Thymus (tissue), 14 donors: ENCODE measurements at places on chromosomes 12 and 14. TPM values are rescaled to one million over a fixed set of nuclear protein-coding genes. Genes with fewer than 3 reads are reported as not detected.

Gene SERPINA10
- total RNA-seq: 0.05 TPM

Gene DACT1
- total RNA-seq: 9.3 TPM

Gene PROX2
- 0.14 TPM for total RNA-seq

Gene OASL
- total RNA-seq: 6.3 TPM

Gene THAP2
- 9.8 TPM for total RNA-seq

Gene IL31
- total RNA-seq: 0.05 TPM

Gene HOXC6
- total RNA-seq: 0.14 TPM

Gene ADAM21
- total RNA-seq: 0.05 TPM

Gene PLCZ1
- total RNA-seq: not detected

Gene TCL1B
- 0.24 TPM for total RNA-seq

Gene GPRC5D
- total RNA-seq: not detected

Gene TMEM52B
- 0.14 TPM for total RNA-seq

Gene KLRC1
- 0.80 TPM for total RNA-seq

Gene DRAM1
- total RNA-seq: 8.2 TPM

Gene MYF5
- total RNA-seq: not detected

DNA sequence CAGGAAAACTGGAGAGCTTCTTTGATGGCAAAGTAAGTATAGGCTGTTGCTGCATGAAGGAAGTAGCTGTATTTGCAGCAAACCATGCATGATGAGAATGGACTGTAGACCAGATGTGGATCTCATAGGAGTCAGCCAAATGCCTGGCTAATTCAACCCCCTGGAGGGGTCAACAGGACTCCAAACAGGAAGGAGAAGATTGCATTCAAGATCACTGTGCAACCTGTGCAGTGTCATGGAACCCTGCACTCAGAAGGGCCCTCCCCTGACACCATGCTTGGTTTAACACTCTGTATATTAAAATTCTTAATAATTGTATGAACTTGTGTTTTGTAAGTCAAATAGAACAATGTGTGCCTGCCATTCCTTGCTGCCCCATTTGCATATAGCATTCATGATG is 225.1 kb upstream of the FSCB start:
- no peak for DNase-seq

GRCh38 chr14:103879570-103880347 is 32.4 kb upstream of the PPP1R13B start:
- no peak for DNase-seq

GRCh38 chr12:101591781-101592180 is 3.0 kb upstream of the MYBPC1 start:
- no peak for DNase-seq

- DNase-seq: no peak
Measured at GRCh38 chr12:32005496-32006125, 46.4 kb downstream of the RESF1 start.

DNA sequence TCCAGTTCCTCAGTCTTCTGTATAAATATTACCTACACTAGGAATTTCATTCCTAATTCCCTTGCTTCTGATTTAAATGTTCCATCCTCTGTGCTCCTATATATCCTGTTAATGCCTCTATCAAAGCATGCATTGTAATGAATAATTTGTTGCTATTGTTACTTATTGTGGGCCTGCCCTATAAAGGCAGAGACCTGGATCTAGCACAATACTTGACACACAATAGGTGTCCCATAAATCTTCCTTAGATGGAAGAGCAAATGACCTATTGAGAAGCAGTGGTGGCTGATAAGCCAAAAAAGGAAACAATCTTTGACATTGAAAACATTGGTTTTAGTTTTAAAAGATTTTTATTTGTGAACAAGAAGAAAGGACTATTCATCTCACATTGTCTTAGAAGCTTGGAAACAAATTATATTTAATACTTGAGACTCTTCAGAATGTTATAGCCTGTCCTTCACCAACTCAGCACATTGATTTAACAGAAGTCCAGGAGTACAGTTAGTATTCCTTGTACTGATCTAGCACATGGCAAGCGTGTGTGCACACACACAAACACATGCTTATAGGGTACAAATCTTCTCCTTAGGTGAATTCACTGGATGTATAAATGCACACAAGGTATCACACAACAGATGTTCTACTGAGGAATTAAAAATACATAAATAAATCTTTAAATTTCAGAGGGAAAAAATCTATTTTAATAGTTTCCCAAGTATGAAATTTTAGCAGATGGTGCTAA is 135.9 kb downstream of the DUSP6 start:
- DNase-seq: no peak

GRCh38 chr14:42111355-42111754 is 504.7 kb downstream of the LRFN5 start:
- no peak for DNase-seq

GRCh38 chr12:112967306-112967705 is 11.0 kb upstream of the OAS2 start:
- no peak for DNase-seq

DNA sequence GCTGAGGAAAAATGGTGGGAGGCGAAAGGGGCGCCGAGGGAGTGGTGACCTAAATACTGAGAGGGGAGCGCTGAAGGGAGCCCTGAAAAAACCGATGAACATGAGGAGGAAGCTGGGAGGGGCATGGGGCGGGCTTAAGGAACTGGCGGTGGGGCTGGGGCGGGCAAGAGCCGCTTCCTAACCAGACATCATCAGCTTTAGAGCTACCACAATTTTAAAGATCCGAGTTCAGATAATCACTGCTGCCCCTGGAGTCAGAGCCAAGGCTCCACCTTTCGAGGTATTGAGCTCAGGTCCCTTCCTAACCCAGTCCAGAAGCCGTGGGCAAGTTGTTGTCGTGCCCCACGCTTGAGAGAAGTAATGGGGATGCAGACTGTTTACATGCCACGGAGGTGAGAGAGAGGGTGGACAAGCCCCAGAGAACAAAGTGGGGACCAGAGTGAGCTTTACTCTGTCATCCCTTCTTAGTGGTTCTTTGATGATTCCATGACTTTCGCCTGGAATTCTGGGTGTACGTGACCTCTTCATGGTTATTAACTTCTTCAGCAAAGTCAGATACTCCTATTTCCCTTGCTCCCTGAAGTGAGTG is 393 bp downstream of the ORMDL2 start:
- no peak for DNase-seq

DNA sequence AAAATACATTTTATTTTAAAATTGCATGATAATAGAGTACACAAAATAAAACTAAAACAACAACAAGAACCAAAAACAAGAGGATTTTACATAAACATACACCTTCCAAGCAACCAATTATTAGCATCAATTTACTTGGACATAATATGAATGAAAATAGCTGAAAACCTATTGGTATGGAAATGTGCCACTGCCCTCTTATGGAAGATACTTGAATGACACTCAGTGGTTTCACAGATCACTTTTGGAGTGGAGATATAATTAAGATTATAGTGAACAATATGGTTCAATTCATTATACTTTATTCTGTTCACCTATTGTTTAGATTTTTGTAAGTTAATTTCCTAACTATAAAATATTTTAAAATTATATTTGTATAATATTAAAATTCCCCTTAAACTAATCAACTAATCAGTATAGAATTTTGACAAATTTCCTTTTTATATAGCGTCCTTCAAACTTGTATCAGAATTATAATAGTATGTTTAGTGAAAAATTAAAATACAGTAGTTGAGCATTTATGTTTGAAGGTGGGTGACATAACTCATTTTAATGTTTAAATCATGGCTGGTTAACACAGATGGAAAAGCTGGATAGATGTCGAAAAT is 70.1 kb downstream of the SLC6A15 start:
- no peak for DNase-seq

- no peak for DNase-seq
Measured at GRCh38 chr12:56317675-56318074, 1.9 kb upstream of the CNPY2 start.

GRCh38 chr12:26647088-26647487 is 185.9 kb downstream of the ITPR2 start:
- DNase-seq: no peak

DNA sequence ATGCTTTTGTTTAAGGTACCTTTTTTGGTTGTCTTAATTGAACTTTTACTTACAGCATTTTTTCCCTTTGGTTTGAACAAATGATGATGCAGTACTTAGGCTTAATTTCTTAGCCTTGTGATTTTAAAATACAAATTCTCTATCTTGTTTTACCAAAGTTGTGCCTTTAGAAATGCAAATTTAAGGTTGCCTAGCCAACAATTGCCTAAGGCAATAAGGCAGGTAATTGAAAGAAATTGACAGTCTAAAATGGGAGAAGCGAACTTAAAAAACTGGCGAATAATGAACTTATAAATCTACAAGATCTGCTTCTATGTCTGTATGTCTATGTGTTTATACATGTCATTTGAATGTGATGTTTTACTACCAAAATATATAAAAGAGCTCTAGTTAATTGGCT is 23.6 kb upstream of the CD69 start:
- no peak for DNase-seq

GRCh38 chr14:70753518-70753953 is 55.8 kb downstream of the MAP3K9 start:
- DNase-seq: no peak

- no peak for DNase-seq
Measured at GRCh38 chr14:61621444-61621843, 73.9 kb upstream of the HIF1A start.

- DNase-seq: no peak
Measured at GRCh38 chr14:68896132-68896531, 83.0 kb downstream of the ACTN1 start.

DNA sequence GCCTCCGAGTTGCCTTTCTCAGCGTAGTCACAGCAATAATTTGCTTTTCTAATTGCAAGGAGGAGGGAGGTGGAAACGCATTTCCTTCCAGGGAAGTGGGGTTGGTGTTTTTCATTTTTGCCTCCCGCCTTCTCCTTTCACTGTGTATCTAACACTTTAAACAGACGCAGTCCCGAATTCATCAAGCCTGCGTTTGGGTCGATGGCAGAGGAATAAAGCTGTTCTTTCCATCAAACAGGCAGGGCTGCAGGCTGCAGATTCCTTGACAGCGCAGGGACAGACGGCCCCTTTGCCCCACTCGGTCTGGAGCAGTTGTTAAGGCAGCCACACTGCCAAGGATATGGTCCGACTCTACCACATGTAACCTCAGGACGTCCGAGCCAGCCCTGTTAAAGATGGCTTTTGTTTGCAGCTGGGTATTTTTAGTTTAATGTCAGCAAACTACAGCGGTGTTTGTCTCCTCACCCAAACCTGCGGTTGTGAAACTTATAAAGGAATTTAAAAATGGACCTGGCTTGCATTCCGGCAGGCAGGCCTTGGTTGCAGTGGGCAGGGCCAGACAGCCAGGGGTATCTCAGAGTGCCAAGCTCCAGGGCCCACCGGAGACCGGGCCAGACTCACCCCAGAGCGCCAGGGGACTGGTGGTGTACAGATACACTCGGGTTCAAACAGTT is 2.1 kb downstream of the CHST11 start:
- DNase-seq: no peak

- no peak for DNase-seq
Measured at GRCh38 chr14:51014086-51014485, 69.8 kb upstream of the PYGL start.

- DNase-seq: no peak
Measured at GRCh38 chr14:36085861-36086260, 90.7 kb downstream of the PTCSC3 start.

- DNase-seq: no peak
Measured at GRCh38 chr12:38934686-38935085, 29.3 kb upstream of the CPNE8 start.

DNA sequence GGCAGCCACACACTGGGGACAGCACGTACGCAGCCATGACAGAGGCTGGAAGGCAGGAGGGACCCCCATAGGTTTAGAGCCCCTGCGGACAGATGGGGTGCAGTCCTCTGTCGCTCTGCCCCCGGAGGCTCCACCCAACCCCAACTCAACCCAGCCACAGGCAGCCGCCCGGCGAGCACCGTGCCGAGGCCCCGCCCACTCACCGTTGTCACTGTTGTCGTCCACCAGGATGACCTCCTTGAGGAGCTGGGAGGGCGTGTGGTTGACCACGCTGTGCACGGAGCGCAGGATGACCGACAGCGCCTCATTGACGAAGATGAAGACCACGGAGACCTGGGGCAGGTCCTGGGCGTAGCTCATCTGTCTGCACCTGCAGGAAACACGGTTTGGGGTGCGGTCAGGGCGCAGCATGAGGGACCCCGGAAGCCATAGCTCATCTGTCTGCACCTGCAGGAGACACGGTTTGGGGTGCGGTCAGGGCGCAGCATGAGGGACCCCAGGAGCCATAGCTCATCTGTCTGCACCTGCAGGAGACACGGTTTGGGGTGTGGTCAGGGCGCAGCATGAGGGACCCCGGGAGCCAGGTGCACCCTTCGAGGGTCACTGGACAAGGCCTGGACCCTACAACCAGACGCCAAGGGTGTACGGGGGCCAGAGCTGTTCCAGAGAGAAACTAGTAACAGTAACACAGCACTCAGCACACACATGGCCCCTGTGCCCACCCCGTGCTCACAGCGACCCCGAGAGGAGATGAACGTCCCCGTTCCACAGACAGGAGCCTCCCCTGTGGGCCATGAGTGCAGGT is 66.9 kb downstream of the GALNT9 start:
- no peak for DNase-seq

DNA sequence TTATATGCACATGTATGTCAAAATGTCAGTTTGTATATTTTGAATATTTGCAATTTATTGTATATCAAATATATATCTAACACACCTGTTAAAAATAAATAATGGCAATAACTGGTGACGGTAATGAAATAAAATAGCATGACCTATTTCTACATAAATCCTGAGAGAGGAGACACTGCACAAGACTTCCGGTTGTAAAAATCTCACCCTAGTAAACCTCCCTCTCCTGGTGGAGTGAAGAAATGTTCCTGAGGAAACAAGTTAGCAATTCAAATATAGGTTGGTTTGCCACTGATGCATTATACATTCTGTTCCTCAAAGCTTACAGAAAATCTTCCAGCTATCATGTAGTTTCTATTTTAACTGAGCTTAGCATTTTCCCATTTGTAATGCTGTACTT is 166.1 kb upstream of the SYT10 start:
- DNase-seq: no peak

DNA sequence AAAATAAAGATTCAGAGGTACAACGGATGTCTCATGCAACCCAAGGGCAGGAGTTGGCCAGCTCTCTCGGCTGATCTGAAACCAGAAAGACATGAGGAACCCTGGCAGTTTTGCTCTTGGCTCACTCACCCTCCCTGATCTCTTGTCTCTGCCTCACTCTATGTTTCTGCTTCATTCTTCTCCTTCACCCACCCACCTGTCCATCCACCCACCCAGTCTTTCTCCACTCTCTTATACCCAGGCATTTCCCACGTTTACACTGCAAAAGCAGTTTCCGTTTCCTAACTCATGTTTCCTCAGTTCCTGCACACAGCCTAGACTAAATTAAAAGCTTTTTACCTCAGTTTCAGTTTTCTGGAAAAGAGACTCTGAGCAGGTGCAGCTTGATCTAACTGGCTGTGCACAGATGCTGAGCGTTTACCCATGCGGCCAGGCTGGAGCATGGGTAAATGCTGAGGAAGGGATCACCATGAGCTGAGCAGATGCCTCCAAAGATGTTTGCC is 157.6 kb downstream of the PRKCH start:
- no peak for DNase-seq
